ENCODE measurements at places on chromosomes 5 and 9.

DNA sequence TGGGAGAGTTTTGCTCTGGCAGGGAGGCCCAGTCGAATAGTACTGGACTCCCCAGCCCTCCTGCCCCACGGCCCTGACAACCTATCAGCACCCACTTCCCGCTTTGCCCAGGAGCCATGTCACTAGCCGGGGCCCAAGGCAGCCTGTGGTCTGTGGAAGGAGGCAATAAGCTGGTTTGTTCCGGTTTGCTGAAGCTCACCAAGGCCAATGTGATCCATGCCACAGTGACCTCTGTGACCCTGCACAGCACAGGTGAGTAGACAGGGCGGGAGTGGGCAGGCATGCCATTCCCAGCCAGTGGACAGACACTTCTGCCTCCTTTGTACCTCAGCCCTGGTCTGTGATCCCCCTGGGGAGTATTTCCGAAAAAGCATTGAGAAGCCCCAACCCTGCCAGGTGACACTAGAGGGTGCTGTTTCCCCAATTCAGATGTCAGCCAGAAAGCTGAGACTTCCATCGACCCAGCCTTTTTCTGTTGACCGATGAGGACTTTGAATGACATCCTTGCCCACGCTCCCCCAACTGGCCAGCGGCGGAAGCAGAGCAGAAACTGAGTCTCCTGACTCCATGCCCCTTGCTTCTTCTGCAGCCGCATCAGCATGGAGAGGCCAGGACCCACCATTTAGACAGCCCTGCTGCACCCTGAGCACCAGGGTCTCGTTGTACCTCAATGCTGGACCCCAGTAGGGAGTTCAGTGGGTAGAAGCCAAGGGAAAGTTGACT is 9.6 kb downstream of the PCYOX1L start:
- DNase-seq, result peak; percentile 17

- no peak for DNase-seq
Measured at GRCh38 chr5:149849966-149850910, 94.4 kb downstream of the PDE6A start.

- no peak for DNase-seq
Measured at GRCh38 chr5:62720031-62720441, 141.4 kb downstream of the LRRC70 start.

GRCh38 chr5:74693191-74693590 is 8.2 kb downstream of the HEXB start:
- DNase-seq, result no peak

- DNase-seq, result no peak
Measured at GRCh38 chr9:133693116-133693515, 45.0 kb downstream of the SARDH start.

GRCh38 chr5:123220621-123221146 is 131.6 kb downstream of the PRDM6 start:
- DNase-seq, result no peak

GRCh38 chr9:33381231-33381791 is 21.1 kb downstream of the AQP7 start:
- no peak for DNase-seq

GRCh38 chr5:160750938-160751657 is 100.9 kb downstream of the ATP10B start:
- no peak for DNase-seq

- DNase-seq, result no peak
Measured at GRCh38 chr9:37436540-37436939, 14.0 kb downstream of the GRHPR start.

GRCh38 chr5:42397267-42397666 is 26.0 kb upstream of the GHR start:
- no peak for DNase-seq
